ENCODE measurements at places on chromosomes 13 and 19. TPM values are rescaled to one million over a fixed set of nuclear protein-coding genes. Genes with fewer than 3 reads are reported as not detected.

BEST2 gene
- not detected for total RNA-seq

AMER2 gene
- total RNA-seq, result 0.35 TPM

ADAMTS10 gene
- 0.59 TPM for total RNA-seq

SLITRK6 gene
- total RNA-seq, result not detected

LENG1 gene
- 5.5 TPM for total RNA-seq

ZNF878 gene
- 0.74 TPM for total RNA-seq

NBEA gene
- 0.72 TPM for total RNA-seq

NANOS2 gene
- total RNA-seq, result not detected

GFY gene
- total RNA-seq, result not detected

ERVV-1 gene
- total RNA-seq, result not detected

GRIN2D gene
- 0.32 TPM for total RNA-seq

SIGLEC14 gene
- 6.8 TPM for total RNA-seq

NLRP5 gene
- total RNA-seq, result not detected

SUPT5H gene
- 119 TPM for total RNA-seq

ZNF20 gene
- 1.5 TPM for total RNA-seq

ICAM5 gene
- 3.0 TPM for total RNA-seq

ZNF534 gene
- total RNA-seq, result not detected

OLFM2 gene
- total RNA-seq, result 0.16 TPM

MAST1 gene
- 0.44 TPM for total RNA-seq

SLC6A16 gene
- 1.7 TPM for total RNA-seq

FCGBP gene
- total RNA-seq, result 3.2 TPM

STOML3 gene
- not detected for total RNA-seq

FBXO17 gene
- total RNA-seq, result 8.7 TPM

PSG5 gene
- total RNA-seq, result not detected

PRRG2 gene
- total RNA-seq, result 0.82 TPM

CALR gene
- 891 TPM for total RNA-seq

EFNA2 gene
- not detected for total RNA-seq

P2RY11 gene
- 42.0 TPM for total RNA-seq

KIR3DL2 gene
- not detected for total RNA-seq

AXL gene
- total RNA-seq, result 0.26 TPM

FUZ gene
- total RNA-seq, result 10.4 TPM

HTR2A gene
- total RNA-seq, result not detected

IFNL1 gene
- total RNA-seq, result not detected

NKPD1 gene
- total RNA-seq, result 0.13 TPM

AKAP8L gene
- total RNA-seq, result 60.5 TPM

KLF1 gene
- 0.24 TPM for total RNA-seq

Data from GM12878 (cell line).